ENCODE measurements at places on chromosomes 5 and 9. TPM values are rescaled to one million over a fixed set of nuclear protein-coding genes. Genes with fewer than 3 reads are reported as not detected.

DNA sequence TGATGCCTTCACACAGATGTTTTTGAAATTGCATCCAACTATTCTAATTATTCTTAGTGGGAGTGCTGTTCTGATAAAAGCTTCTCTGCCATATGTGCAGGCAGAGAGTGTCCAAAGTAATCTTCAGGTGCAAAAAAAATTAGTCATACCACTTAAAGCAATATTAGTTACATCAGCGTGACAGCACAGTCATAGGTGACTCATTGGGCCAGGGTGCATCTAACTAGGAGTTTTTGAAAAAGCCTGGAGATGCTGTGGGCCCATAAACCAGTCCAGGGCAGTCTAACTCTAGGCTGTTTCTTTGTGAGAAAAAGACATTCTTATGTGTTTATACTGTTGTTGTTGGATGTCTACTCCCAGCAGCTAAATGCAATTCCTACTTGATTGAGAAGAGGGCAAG, 33.0 kb upstream of the C6 start:
- no peak overlapping the region for H3K27ac ChIP-seq
- H3K4me3 ChIP-seq: no peak overlapping the region
- H3K27me3 ChIP-seq: no peaks in the 10 kb centered on the region
- no peaks in the 10 kb centered on the region for H3K36me3 ChIP-seq

DNA sequence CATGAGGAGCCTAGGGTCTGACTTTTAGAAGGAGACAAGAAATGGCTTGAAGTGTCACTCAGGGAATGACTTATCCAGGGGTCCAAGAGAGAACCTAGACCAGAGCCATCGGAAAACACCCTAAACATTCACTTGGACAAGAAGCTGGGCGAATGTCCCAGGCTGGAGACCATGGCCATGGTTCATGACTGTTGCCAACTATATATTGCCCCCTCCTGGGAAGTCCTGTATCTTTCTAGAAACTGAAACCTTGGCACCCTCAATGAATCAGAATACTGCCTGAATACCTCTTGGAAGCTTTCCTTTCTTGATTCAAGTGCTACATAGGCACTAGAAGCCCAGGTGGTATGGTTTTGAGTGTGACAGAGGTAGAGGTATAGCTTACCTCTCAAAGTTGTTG, 29.9 kb downstream of the TRMO start:
- no peaks in the 10 kb centered on the region for H3K36me3 ChIP-seq
- no peak for DNase-seq
- H3K4me1 ChIP-seq: no peaks in the 10 kb centered on the region

- H3K4me3 ChIP-seq: no peak overlapping the region
- DNase-seq: no peak
- H3K27me3 ChIP-seq: no peaks in the 10 kb centered on the region
- H3K4me1 ChIP-seq: no peaks in the 10 kb centered on the region
- H3K27ac ChIP-seq: no peak overlapping the region
- no peaks in the 10 kb centered on the region for H3K36me3 ChIP-seq
Measured at GRCh38 chr5:134459491-134459890, 47.8 kb upstream of the CDKN2AIPNL start.

GRCh38 chr5:158276692-158277091, 417.7 kb upstream of the CLINT1 start:
- DNase-seq: no peak
- no peaks in the 10 kb centered on the region for H3K4me1 ChIP-seq
- H3K4me3 ChIP-seq: no peak overlapping the region

GRCh38 chr5:177036443-177036842, 13.9 kb downstream of the ZNF346 start:
- H3K27ac ChIP-seq: no peak overlapping the region
- H3K4me3 ChIP-seq: no peak overlapping the region
- H3K4me1 ChIP-seq: peaks cover 5% of the 10 kb centered on the region
- peaks cover 14% of the 10 kb centered on the region for H3K36me3 ChIP-seq
- no peaks in the 10 kb centered on the region for H3K27me3 ChIP-seq
- no peak for DNase-seq

DNA sequence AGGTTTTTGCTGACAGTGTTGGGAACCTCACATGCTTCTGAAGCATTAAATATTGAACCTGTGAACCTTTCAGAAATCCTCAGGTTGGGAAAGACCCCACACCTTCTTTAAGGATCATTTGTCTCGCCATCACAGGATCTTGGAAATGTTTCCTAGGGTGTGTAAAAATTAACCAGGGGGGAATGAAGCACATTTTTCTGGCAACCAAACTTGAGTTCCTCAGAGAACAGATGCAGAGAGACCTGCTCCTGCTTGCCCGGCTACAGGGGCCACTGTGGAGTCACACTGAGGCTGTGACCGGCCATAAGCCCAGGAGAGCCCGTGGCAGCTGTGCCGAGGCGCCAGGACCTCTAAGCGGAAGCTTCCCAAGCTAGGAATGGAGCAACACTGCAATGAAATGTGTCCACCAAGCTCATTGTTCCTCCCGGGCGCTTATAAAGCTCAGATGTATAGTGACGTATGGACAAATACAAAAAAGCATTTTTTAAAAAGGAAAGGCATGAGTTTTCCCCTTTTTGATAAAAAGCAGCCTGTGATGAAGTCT, 7.7 kb downstream of the CXCL14 start:
- peaks cover under 1% of the 10 kb centered on the region for H3K27me3 ChIP-seq
- no peaks in the 10 kb centered on the region for H3K36me3 ChIP-seq
- H3K4me1 ChIP-seq: no peaks in the 10 kb centered on the region
- H3K27ac ChIP-seq: no peak overlapping the region
- no peak overlapping the region for H3K4me3 ChIP-seq

DNA sequence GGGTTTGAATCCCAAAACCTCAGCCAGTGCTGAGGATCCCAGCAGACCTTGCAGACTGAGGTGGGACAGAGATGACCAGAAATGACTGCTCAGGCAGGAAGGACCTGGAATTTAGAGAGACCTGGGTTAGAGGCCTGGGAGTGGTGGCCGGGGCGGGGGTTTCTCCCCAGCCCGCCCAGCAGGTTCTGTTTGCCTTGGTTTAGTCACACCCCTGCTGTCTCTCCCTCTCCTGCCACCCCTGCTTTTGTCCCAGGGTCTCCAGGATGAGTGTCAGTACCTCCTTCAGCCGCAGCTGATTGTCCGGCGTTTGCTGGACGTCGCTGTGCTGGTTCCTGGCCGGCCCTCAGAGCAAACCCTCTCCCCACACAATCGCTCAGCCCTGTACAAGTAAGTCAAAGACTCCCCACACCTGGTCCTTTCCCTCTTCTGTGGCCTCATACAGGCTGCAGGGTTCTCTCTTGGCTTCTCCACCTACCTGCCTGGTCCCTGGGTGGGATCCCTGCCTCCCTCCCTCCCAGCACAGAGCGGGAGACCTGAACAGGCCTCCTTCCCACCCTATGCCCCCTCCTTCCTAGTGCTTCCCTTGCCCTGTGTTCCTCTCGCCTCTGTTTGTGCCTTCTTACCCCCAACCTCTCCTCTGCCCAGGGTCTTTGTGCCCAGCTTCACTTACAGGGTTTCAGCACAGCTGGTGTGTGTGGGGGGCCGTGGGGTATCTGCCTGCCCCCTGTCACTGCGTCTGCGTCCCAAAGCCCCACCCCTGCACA, 12.0 kb downstream of the TMEM8B start:
- DNase-seq: no peak
- peaks cover 3% of the 10 kb centered on the region for H3K36me3 ChIP-seq
- no peak overlapping the region for H3K27ac ChIP-seq
- H3K4me1 ChIP-seq: peaks cover 16% of the 10 kb centered on the region
- no peak overlapping the region for H3K4me3 ChIP-seq

GRCh38 chr5:142544071-142544753, 141.7 kb downstream of the FGF1 start:
- H3K27ac ChIP-seq: no peak overlapping the region
- DNase-seq: no peak
- no peaks in the 10 kb centered on the region for H3K36me3 ChIP-seq
- no peaks in the 10 kb centered on the region for H3K4me1 ChIP-seq
- H3K27me3 ChIP-seq: peaks cover 6% of the 10 kb centered on the region

DNA sequence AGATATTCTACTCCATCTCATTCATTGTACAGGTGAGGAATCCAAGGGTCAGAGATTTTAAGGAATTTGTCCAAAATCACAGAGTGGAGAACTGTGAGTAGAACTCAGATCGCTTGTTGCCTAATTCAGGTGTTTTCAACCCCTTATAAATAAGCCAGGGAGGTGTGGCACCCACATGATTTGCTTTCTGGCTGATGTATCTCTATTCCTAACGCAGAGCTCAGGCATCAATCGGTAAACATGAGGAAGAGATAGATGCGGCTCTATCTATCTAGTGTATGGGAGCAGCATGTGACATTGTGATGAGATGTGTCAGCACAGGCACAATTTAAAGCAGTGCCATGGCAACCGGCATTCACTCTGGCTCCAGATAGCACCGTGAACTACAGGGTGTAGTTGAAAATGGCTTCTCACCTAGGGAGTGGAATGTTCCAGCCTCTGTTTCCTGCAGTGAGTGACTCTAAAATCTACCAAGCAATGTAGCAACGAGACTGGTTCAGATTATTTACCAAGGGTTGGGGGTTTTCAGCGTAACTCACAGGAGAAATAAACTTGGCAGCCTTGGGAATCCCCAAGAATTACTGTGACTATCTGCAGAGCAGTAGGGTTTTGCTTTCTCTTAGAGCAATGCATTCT, 53.4 kb upstream of the SUB1 start:
- peaks cover 4% of the 10 kb centered on the region for H3K4me1 ChIP-seq
- H3K36me3 ChIP-seq: no peaks in the 10 kb centered on the region
- peak; percentile 36 for DNase-seq
- H3K4me3 ChIP-seq: peak overlapping the region; percentile 65

- no peak overlapping the region for H3K27ac ChIP-seq
- H3K4me1 ChIP-seq: no peaks in the 10 kb centered on the region
- H3K4me3 ChIP-seq: no peak overlapping the region
- no peak for DNase-seq
- peaks cover 22% of the 10 kb centered on the region for H3K27me3 ChIP-seq
Measured at GRCh38 chr9:134936346-134937163, 18.8 kb upstream of the FCN1 start.

DNA sequence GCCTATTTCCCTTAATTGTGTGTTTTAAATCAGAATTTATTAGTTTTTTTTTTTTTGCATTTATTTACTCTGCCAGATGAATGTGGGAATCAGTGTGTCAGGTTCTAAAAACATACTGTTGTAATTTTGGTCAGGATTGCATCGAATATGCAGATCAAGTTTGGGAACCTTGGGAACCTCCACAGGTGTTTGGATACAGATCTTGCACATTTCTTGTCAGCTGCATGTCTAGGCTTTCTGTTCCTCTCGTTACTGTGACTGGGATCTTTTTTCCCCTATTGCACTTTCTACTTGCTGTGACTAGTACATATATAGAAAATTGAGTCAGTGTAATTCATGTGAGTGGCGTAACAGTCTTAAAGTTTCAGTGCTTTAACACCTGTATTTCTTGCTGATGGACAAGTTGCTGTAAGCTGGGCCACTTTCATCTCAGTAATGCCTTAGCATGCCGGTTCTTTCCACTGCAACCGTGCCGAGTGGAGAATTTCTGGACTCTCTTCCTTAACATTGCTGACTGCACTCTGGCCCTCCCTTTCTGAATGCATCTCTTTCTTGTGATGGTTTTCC, 112.5 kb downstream of the TENT4A start:
- no peaks in the 10 kb centered on the region for H3K36me3 ChIP-seq
- no peak for DNase-seq
- H3K4me1 ChIP-seq: peaks cover 14% of the 10 kb centered on the region
- H3K4me3 ChIP-seq: no peak overlapping the region
- H3K27ac ChIP-seq: no peak overlapping the region

- no peaks in the 10 kb centered on the region for H3K4me1 ChIP-seq
- no peak for DNase-seq
- H3K27ac ChIP-seq: no peak overlapping the region
- no peaks in the 10 kb centered on the region for H3K36me3 ChIP-seq
Measured at GRCh38 chr5:128378196-128378595, 159.8 kb downstream of the FBN2 start.

GRCh38 chr5:93874491-93874890, 133.1 kb upstream of the POU5F2 start:
- H3K27ac ChIP-seq: no peak overlapping the region
- H3K4me1 ChIP-seq: no peaks in the 10 kb centered on the region
- H3K27me3 ChIP-seq: no peaks in the 10 kb centered on the region
- H3K4me3 ChIP-seq: no peak overlapping the region

DNA sequence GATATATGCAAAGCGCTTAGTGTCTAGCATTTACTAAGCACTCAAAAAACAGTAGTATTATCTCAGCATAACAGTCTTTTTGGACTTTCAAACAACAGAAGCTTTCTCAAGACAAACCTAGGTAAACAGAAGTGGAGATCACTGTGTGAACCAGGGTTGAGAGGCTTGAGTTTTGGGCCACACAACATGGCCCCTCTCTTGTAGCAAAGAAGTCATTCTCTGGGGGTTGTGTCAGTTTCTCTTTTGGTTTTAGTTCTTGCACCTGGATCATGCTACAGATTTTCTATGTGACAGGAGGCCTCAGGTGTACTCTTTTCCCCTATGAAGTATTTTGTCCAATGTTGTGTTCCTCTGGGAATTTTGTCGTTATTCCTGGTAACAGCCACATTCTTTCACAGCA, 30.0 kb downstream of the INSYN2B start:
- H3K27me3 ChIP-seq: no peaks in the 10 kb centered on the region
- no peak for DNase-seq
- no peak overlapping the region for H3K27ac ChIP-seq
- no peak overlapping the region for H3K4me3 ChIP-seq
- H3K36me3 ChIP-seq: peaks cover 19% of the 10 kb centered on the region
- no peaks in the 10 kb centered on the region for H3K4me1 ChIP-seq

GRCh38 chr5:111762895-111763294, 5.9 kb upstream of the NREP start:
- no peak overlapping the region for H3K27ac ChIP-seq
- peaks cover 3% of the 10 kb centered on the region for H3K4me1 ChIP-seq
- peaks cover 3% of the 10 kb centered on the region for H3K27me3 ChIP-seq
- no peaks in the 10 kb centered on the region for H3K36me3 ChIP-seq
- DNase-seq: no peak

- H3K27ac ChIP-seq: no peak overlapping the region
- DNase-seq: no peak
- H3K4me3 ChIP-seq: no peak overlapping the region
- no peaks in the 10 kb centered on the region for H3K4me1 ChIP-seq
- H3K36me3 ChIP-seq: no peaks in the 10 kb centered on the region
- no peaks in the 10 kb centered on the region for H3K27me3 ChIP-seq
Measured at GRCh38 chr5:59197911-59198310, 615.0 kb downstream of the RAB3C start.

DNA sequence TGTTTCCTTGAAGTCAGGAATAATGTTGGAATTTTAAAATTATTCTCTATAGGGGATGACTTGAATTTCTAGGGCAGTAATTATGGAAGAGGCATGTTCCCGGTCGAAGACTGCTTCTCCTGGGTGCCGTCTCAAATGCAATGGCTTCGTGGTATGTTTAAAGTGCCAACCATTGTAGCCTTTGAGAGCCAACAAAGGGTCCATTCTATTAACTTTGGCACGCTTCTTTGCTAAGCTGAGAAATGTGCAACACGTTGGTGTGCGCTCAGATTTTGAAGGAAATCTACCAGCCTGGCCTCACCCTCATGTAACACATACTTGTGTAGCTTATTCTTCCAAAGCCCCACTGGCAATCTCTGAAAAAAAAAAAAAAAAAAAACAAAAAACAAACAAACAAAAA, 221.2 kb upstream of the ANKH start:
- H3K36me3 ChIP-seq: no peaks in the 10 kb centered on the region
- no peak for DNase-seq
- no peak overlapping the region for H3K4me3 ChIP-seq
- H3K27ac ChIP-seq: no peak overlapping the region

The PHF24 gene
- total RNA-seq: not detected

The HMMR gene
- total RNA-seq: 0.84 TPM

The C9orf152 gene
- total RNA-seq: 0.09 TPM

The ACTBL2 gene
- total RNA-seq: not detected

The F12 gene
- total RNA-seq: 0.44 TPM

The KCNN2 gene
- not detected for total RNA-seq

The SLC6A18 gene
- total RNA-seq: not detected

All from T-cell (primary cell).